ENCODE measurements at places on chromosomes 1 and 21. TPM values are rescaled to one million over a fixed set of nuclear protein-coding genes. Genes with fewer than 3 reads are reported as not detected.

GRCh38 chr1:221923929-221924598 is 182.2 kb upstream of the DUSP10 start:
- peaks cover 4% of the 10 kb centered on the region for H3K27me3 ChIP-seq
- H3K27ac ChIP-seq, result no peak overlapping the region
- H3K36me3 ChIP-seq, result no peaks in the 10 kb centered on the region
- peaks cover 4% of the 10 kb centered on the region for H3K4me1 ChIP-seq
- DNase-seq, result no peak

DNA sequence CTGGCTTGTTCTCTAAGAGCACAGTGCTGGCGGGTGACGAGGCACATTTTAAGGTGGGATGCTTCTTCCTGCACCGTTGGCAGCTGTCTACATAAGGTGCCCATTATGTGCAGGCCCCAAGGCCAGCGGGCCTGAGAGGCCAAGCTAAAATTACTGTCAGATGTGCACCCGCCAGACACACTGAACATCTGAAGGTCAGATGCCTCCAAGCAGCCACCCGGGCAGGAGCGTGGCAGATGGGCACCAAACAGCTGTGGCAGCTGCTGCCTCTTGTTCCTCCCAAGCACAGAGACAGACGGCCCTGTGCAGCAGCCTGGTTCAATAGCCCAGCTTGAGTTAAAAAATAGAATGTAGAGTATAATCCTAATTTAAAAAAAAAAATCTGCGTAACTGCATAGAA is 211.9 kb upstream of the EDN2 start:
- H3K27ac ChIP-seq, result no peak overlapping the region
- H3K36me3 ChIP-seq, result no peaks in the 10 kb centered on the region
- no peak for DNase-seq
- peaks cover 2% of the 10 kb centered on the region for H3K27me3 ChIP-seq

- no peak overlapping the region for H3K27ac ChIP-seq
- no peaks in the 10 kb centered on the region for H3K36me3 ChIP-seq
- no peaks in the 10 kb centered on the region for H3K4me1 ChIP-seq
- peaks cover 7% of the 10 kb centered on the region for H3K27me3 ChIP-seq
Measured at GRCh38 chr1:48876330-48876785, 99.7 kb upstream of the BEND5 start.

- H3K36me3 ChIP-seq, result peaks cover 38% of the 10 kb centered on the region
- peaks cover 2% of the 10 kb centered on the region for H3K27me3 ChIP-seq
- H3K4me3 ChIP-seq, result peak overlapping the region; percentile 90
- no peak for DNase-seq
- peak overlapping the region; percentile 94 for H3K27ac ChIP-seq
Measured at GRCh38 chr1:155272466-155273342, 600 bp downstream of the CLK2 start.

- peak overlapping the region; percentile 9 for H3K27ac ChIP-seq
- no peaks in the 10 kb centered on the region for H3K27me3 ChIP-seq
- H3K4me3 ChIP-seq, result no peak overlapping the region
- peaks cover 34% of the 10 kb centered on the region for H3K4me1 ChIP-seq
- H3K36me3 ChIP-seq, result peaks cover 13% of the 10 kb centered on the region
Measured at GRCh38 chr1:91501971-91502671, 1.5 kb downstream of the CDC7 start.

The CD52 gene
- 411 TPM for total RNA-seq

The LRRC8C gene
- total RNA-seq, result 64.3 TPM

DNA sequence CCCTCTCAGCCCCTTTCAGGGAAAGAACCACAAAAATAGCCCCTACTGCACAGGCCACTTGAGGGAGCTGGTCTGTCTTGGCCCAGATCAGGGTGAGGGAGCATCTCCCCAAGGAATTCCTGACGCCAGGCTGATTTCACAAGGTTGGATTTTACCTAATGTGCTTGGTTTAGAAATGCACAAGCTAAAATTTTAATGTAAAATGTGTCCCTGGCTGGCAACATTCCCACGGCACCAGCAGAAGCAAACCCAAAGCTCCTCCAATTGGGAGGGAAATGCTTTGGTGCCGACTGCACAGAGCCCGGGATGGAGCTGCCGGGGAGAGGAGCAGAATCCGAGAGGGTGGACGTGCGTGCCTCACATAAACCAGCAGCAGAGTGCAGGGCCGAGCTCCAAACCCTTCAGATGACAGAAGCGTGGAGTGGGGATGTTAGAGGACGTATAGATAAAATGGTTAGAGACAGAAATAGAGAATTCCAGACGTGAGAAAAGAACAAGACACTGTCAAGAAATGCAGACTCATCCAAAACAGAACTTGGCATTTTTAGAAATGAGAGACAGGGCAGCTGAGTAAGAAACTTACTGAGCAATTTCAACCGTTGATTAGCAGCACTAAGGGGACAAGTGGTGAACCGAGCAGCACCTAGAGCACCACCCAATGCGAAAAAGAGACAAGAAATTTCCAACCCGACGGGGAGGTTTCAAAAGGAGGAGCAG is 41.6 kb upstream of the TMEM52 start:
- peaks cover 5% of the 10 kb centered on the region for H3K27me3 ChIP-seq
- no peak for DNase-seq
- no peak overlapping the region for H3K27ac ChIP-seq
- no peak overlapping the region for H3K4me3 ChIP-seq
- H3K36me3 ChIP-seq, result no peaks in the 10 kb centered on the region

DNA sequence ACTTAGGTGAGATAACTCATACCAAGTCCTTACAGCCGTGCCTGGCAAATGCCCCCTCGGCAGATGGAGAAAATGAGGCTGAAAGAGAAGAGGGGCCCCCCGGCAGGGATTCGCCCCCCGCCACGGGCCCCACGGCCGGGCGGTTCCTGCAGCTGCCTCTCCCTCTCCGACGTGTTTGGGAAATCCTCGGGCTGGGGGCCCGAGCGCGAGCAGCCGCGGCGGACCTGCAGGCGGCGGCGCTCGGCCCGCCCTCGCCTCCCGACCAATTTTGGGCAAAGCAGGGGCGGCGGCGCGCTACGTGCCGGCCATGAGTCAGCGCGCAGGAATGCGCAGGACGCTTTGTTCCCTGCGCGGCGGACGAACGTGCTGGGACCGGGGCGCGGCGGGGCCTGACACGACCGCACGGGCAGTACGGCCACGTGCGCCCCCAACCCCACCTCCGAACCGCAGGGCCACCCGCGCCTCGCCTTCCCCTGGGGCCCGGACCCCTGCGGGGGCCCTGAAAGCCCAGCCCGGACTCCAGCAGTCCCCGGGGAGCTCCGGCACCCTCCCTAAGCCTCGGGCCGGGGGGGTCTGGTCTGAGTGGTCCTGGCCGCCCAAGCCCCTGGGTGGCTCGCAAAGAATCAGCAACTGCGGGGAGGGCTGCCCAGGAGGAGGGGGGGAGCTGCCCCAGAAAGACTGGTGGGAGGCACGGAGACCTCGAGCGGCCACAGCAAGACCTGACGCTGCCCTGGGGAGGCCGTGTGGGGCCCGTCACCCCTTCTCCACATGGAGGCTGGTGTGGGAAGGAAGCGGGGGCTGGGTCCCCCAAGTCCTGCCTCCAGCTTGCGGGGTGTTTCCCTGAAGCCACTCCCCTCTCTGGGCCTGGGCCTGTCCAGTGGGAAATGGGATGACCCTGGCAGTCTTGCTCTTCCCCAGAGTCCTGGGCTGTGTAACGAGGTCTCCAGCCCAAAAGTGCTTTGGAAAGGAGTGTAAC is 11.9 kb upstream of the EDN2 start:
- H3K4me1 ChIP-seq, result peaks cover 12% of the 10 kb centered on the region
- no peaks in the 10 kb centered on the region for H3K36me3 ChIP-seq
- H3K27ac ChIP-seq, result no peak overlapping the region
- peaks cover 7% of the 10 kb centered on the region for H3K27me3 ChIP-seq
- DNase-seq, result peak; percentile 33

DNA sequence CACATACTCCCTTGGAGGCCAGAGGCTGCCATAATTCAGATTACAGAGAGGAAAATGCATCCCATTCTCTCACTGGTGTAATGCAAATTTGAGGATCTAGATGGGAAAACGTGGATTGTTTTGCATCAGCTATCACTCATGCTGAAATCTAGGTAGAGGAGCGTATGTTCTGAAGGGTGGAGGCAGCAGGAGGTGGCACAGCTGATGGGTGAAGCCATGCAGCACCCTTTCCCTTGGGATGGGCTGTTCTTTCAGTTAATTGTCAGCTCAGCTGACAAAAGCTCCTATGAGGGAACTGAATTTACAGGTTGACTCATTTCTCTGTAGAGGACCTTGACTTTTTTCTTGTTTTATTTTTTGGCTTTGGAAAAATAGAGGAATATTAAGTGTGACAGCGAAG is 41.8 kb downstream of the CAMTA1 start:
- H3K4me1 ChIP-seq, result no peaks in the 10 kb centered on the region
- no peak overlapping the region for H3K27ac ChIP-seq
- no peak overlapping the region for H3K4me3 ChIP-seq
- H3K36me3 ChIP-seq, result peaks cover 2% of the 10 kb centered on the region

DNA sequence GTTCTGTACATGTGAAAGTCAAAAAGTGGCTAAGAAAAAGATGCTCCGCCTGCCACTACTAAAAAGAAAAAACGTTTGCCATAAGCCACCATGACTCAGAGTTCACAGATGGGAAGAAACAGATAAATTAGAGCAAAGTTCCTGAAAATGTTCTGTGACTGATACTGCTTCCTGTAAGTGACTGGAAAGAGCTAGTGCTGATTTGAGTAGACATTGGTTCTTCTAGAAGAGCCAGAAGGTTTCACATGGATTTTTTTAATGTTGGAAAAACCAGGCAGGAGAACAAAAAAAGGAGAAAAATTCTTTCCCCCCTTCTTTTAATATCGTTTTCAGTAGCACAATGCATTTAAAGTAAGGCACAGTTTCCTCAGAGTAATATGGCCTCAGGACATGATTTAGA is 221.4 kb downstream of the HLX start:
- H3K4me3 ChIP-seq, result no peak overlapping the region
- no peaks in the 10 kb centered on the region for H3K27me3 ChIP-seq
- H3K36me3 ChIP-seq, result peaks cover 1% of the 10 kb centered on the region

- peaks cover 8% of the 10 kb centered on the region for H3K27me3 ChIP-seq
- no peaks in the 10 kb centered on the region for H3K36me3 ChIP-seq
- no peak overlapping the region for H3K27ac ChIP-seq
- no peak for DNase-seq
- peaks cover 35% of the 10 kb centered on the region for H3K4me1 ChIP-seq
Measured at GRCh38 chr21:42468491-42469131, 27.4 kb downstream of the RSPH1 start.

The SCCPDH gene
- 24.3 TPM for total RNA-seq

DNA sequence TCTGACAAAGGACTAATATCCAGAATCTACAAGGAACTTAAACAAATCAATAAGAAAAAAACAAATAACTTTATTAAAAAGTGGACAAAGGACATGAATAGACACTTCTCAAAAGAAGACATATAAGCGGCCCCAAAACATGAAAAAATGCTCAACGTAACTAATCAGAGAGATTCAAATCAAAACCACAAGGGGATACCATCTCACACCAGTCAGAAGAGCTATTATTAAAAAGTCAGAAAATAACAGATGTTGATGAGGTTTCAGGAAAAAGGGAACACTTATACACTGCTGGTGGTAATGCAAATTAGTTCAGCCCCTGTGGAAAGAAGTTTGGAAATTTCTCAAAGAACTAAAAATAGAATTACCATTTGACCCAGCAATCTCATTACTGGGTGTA is 102.2 kb downstream of the COL24A1 start:
- DNase-seq, result no peak
- no peak overlapping the region for H3K27ac ChIP-seq
- H3K27me3 ChIP-seq, result no peaks in the 10 kb centered on the region
- no peaks in the 10 kb centered on the region for H3K36me3 ChIP-seq
- H3K4me3 ChIP-seq, result no peak overlapping the region
- H3K4me1 ChIP-seq, result no peaks in the 10 kb centered on the region

DNA sequence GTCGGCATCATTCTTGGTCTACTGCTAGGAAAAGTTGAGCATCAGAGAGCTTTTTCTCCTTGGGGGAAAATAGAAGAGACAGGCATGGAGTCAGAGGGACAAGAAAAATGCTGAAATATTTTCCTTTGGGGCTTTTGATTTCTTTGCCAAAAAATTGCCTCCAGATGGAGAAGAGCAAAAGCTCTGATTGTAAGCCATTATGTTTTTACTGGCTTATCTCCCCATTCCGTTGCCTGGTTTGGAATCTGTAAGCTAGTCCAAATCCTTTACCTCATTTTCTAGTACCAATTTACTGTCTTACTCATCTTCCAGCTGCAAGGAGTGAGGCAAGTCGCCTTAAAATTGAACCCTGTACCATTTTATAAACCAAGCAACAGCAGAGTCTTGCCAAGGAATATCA is 23.3 kb upstream of the NBL1 start:
- DNase-seq, result no peak
- no peaks in the 10 kb centered on the region for H3K4me1 ChIP-seq
- H3K27me3 ChIP-seq, result no peaks in the 10 kb centered on the region
- no peak overlapping the region for H3K4me3 ChIP-seq
- H3K36me3 ChIP-seq, result peaks cover 17% of the 10 kb centered on the region

DNA sequence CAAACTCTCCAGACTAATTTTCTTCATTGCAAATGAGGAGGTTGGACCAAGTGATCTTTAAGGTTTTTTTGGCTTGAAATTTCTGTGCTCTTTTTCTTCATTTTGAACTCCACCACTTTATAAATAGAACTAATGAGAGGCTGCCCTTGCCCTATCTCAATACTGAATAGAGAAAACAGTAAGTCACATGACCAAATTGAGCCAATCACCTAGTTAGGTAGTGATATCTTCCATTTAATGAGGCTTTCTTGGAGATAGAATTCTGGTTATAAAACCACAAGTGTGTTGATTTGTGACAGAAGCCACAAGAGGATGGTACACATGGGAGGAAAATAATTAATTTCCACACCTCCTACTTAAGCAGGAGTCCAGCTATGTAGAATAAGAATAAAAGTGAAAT is 263.4 kb upstream of the SNX7 start:
- H3K4me1 ChIP-seq, result peaks cover 28% of the 10 kb centered on the region
- no peak overlapping the region for H3K27ac ChIP-seq
- no peaks in the 10 kb centered on the region for H3K36me3 ChIP-seq
- no peaks in the 10 kb centered on the region for H3K27me3 ChIP-seq
- no peak overlapping the region for H3K4me3 ChIP-seq

The PROK1 gene
- not detected for total RNA-seq

The LCE1D gene
- total RNA-seq, result not detected

The CNIH4 gene
- 82.3 TPM for total RNA-seq

The WASF2 gene
- 109 TPM for total RNA-seq

GRCh38 chr1:245327842-245328241 is 173.1 kb downstream of the KIF26B start:
- no peaks in the 10 kb centered on the region for H3K4me1 ChIP-seq
- peaks cover 2% of the 10 kb centered on the region for H3K27me3 ChIP-seq
- no peaks in the 10 kb centered on the region for H3K36me3 ChIP-seq
- no peak overlapping the region for H3K27ac ChIP-seq
- no peak overlapping the region for H3K4me3 ChIP-seq

- no peak for DNase-seq
- H3K27me3 ChIP-seq, result peaks cover 5% of the 10 kb centered on the region
- no peaks in the 10 kb centered on the region for H3K36me3 ChIP-seq
- no peak overlapping the region for H3K4me3 ChIP-seq
- H3K27ac ChIP-seq, result no peak overlapping the region
Measured at GRCh38 chr1:162328512-162328911, 48.1 kb downstream of the SPATA46 start.

The ZNF691 gene
- 12.9 TPM for total RNA-seq

DNA sequence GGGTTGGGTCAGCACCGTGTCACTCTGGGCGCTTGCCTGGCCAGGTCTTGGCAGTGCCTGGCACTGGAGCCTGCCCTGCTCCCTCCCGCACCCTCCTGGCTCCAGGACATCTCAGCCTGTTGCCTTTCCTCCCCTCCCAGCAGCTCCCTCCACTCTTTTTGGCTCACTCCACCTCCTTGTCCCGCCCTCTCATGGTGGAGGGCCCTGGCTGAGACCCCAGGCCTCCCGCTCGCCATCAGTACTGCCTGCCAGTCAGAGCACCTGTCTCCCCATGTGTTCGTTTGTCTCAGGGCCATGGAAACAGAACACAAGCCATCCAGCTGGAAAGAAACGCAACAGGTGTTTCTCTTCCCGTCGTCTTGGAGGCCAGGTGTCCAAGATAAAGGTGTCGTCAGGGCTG is 61.0 kb downstream of the B3GALT5 start:
- H3K27me3 ChIP-seq, result no peaks in the 10 kb centered on the region
- no peak overlapping the region for H3K27ac ChIP-seq
- H3K4me3 ChIP-seq, result no peak overlapping the region
- H3K4me1 ChIP-seq, result no peaks in the 10 kb centered on the region
- DNase-seq, result no peak
- no peaks in the 10 kb centered on the region for H3K36me3 ChIP-seq

All from activated T-helper 1 cell treated with anti-CD3 and anti-CD28 coated beads, Interleukin-12 subunit alpha, Interleukin-12 subunit beta, Interleukin-2, Interleukin-4 antibody, amounts not matched to agents 30 ng/mL and 10 ng/mL and 1 ng/mL, durations not matched to agents 14 hours and 24 hours and 36 hours (primary cell).